ENCODE measurements at places on chromosomes 12 and 14. TPM values are rescaled to one million over a fixed set of nuclear protein-coding genes. Genes with fewer than 3 reads are reported as not detected.
A peak's percentile ranks its signal among the peaks of the same experiment; 100 is the strongest.

The CDKN3 gene
- 4.9 TPM for total RNA-seq

The KSR2 gene
- not detected for total RNA-seq

DNA sequence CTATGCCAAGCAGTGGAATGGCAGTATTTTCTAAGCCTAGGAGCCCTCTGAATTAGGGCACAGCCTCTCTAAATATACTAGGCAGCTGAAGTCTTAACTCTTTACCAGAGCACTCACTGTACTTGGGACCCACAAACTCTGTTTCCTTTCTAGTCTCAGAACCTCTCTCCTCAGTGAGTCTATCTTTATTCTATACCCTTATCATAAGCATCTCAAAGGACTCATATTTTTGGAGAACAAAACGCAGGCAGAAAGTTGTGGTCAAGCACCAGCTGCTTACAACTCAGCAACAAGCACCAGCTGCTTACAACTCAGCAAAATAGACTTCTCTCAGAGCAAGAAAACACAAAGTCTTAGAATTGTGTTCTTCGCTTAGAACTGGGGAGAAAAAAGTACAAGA lies 993 bp downstream of the CCDC196 start:
- no peaks in the 10 kb centered on the region for H3K36me3 ChIP-seq
- H3K27me3 ChIP-seq, result no peaks in the 10 kb centered on the region
- no peak overlapping the region for H3K27ac ChIP-seq
- DNase-seq, result no peak

GRCh38 chr14:104264495-104265265 lies 126.3 kb downstream of the KIF26A start:
- DNase-seq, result no peak
- H3K4me3 ChIP-seq, result no peak overlapping the region
- H3K36me3 ChIP-seq, result no peaks in the 10 kb centered on the region
- peaks cover 3% of the 10 kb centered on the region for H3K27me3 ChIP-seq

The CCDC88C gene
- total RNA-seq, result 25.0 TPM

GRCh38 chr14:49497725-49498348 lies 88.3 kb downstream of the RPS29 start:
- H3K27ac ChIP-seq, result no peak overlapping the region
- H3K4me1 ChIP-seq, result no peaks in the 10 kb centered on the region
- H3K27me3 ChIP-seq, result peaks cover 7% of the 10 kb centered on the region
- DNase-seq, result no peak

The CCDC184 gene
- total RNA-seq, result 0.19 TPM

DNA sequence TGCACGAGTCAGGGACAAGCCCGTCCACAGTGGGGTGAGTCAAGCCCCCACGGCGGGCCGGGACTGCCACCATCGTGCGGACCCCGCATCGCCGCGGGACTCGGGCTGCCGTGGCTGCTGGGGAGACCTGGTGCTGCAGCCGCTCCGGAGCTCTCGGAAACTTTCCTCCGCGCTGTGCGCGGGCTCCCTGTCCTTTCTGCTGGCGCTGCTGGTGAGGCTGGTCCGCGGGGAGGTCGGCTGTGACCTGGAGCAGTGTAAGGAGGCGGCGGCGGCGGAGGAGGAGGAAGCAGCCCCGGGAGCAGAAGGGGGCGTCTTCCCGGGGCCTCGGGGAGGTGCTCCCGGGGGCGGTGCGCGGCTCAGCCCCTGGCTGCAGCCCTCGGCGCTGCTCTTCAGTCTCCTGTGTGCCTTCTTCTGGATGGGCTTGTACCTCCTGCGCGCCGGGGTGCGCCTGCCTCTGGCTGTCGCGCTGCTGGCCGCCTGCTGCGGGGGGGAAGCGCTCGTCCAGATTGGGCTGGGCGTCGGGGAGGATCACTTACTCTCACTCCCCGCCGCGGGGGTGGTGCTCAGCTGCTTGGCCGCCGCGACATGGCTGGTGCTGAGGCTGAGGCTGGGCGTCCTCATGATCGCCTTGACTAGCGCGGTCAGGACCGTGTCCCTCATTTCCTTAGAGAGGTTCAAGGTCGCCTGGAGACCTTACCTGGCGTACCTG lies 1.1 kb downstream of the PDE3A start:
- DNase-seq, result peak; percentile 80
- peak overlapping the region; percentile 68 for H3K4me3 ChIP-seq
- no peaks in the 10 kb centered on the region for H3K36me3 ChIP-seq
- H3K27me3 ChIP-seq, result peaks cover 22% of the 10 kb centered on the region

GRCh38 chr14:56065621-56066290 lies 52.5 kb upstream of the PELI2 start:
- no peak overlapping the region for H3K4me3 ChIP-seq
- H3K36me3 ChIP-seq, result no peaks in the 10 kb centered on the region
- H3K27ac ChIP-seq, result no peak overlapping the region

- DNase-seq, result no peak
- peaks cover 17% of the 10 kb centered on the region for H3K4me1 ChIP-seq
- no peak overlapping the region for H3K4me3 ChIP-seq
- H3K36me3 ChIP-seq, result no peaks in the 10 kb centered on the region
- peak overlapping the region; percentile 23 for H3K27ac ChIP-seq
Measured at GRCh38 chr14:96256407-96256806, 397 bp downstream of the BDKRB1 start.

GRCh38 chr12:11861864-11862600 lies 208.7 kb upstream of the BCL2L14 start:
- no peak for DNase-seq
- H3K36me3 ChIP-seq, result peaks cover 11% of the 10 kb centered on the region
- H3K27me3 ChIP-seq, result no peaks in the 10 kb centered on the region
- peaks cover 35% of the 10 kb centered on the region for H3K4me1 ChIP-seq
- peak overlapping the region; percentile 77 for H3K27ac ChIP-seq

The TPPP2 gene
- total RNA-seq, result not detected

- DNase-seq, result peak; percentile 94
- peaks cover 69% of the 10 kb centered on the region for H3K4me1 ChIP-seq
- H3K27me3 ChIP-seq, result peaks cover 7% of the 10 kb centered on the region
- H3K27ac ChIP-seq, result peak overlapping the region; percentile 86
- H3K4me3 ChIP-seq, result peak overlapping the region; percentile 7
Measured at GRCh38 chr12:108305520-108305919, 33.6 kb downstream of the CMKLR1 start.

DNA sequence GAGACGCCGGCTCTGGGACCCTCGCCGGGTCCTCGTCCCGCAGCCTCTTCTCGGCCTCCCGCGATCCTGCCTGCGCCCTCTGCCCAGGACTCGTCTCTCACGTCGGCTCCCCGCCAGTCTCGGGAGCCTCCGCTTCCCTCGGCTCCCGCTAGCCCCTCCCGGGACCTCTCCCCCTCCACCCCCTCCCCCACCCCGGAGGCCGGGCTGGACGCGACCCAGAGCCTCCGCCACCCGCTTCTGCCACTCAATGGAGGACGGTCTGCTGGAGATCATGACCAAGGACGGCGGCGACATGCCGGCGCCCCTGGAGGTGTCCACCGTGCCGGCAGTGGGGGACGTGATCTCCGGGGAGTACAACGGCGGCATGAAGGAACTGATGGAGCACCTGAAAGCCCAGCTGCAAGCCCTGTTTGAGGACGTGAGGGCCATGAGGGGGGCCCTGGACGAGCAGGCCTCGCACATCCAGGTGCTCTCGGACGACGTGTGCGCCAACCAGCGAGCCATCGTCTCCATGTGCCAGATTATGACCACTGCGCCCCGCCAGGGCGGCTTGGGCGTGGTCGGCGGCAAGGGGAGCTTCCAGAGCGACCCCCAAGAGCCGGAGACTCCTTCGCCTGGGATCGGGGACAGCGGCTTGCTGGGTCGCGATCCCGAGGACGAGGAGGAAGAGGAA lies 568 bp downstream of the CCDC184 start:
- H3K4me3 ChIP-seq, result peak overlapping the region; percentile 70
- H3K36me3 ChIP-seq, result no peaks in the 10 kb centered on the region
- H3K27ac ChIP-seq, result no peak overlapping the region
- peaks cover 33% of the 10 kb centered on the region for H3K4me1 ChIP-seq
- peaks cover 53% of the 10 kb centered on the region for H3K27me3 ChIP-seq
- no peak for DNase-seq

DNA sequence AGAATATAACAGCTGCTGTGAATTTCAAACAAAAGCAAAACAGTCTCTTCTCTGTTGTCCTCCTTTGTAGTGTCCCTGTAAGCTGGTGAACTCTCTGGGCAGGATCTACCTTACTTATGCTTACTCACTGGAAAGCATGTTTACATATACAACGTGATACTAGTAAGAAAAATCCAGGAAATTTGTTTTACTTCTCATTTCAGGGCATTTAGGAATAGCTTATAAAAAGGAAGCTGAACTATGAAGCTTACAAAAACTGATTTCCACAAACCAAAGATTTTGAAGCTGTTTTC lies 311.0 kb downstream of the NOVA1 start:
- H3K4me1 ChIP-seq, result peaks cover 10% of the 10 kb centered on the region
- DNase-seq, result no peak
- no peak overlapping the region for H3K4me3 ChIP-seq
- no peaks in the 10 kb centered on the region for H3K27me3 ChIP-seq

GRCh38 chr14:51845811-51846210 lies 14.6 kb upstream of the GNG2 start:
- no peaks in the 10 kb centered on the region for H3K27me3 ChIP-seq
- no peak overlapping the region for H3K27ac ChIP-seq
- DNase-seq, result no peak
- no peak overlapping the region for H3K4me3 ChIP-seq

The FOXM1 gene
- 7.6 TPM for total RNA-seq

DNA sequence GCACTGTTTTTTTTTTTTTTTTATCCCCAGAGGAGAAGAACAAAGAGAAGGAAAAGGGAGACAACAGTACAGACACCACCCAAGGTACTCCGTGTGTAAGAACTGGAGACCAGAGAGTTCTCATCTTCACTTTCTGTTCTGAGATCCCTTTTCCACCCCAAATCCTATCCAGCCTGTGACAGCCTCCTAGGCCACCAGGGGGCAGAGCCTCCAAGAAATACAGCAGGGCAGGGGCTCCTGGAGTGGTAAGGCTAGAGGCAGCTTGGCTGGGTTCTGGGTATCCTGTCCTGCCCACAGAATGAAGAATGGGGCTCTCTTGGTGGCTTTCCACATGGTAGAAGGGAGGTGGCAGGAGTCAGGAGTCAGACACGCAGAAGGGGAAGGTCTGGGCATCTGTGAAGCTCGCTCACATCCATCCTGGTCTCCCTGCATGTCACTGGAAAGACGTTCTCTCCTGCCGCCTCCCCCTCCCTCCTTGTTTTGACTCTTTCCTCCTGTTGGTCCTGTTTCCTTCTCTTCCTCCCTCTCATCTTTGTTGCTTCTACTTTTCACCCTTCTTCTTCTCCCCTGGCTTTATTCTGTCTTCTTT lies 12.0 kb downstream of the CLSTN3 start:
- no peaks in the 10 kb centered on the region for H3K27me3 ChIP-seq
- no peak for DNase-seq
- peaks cover 14% of the 10 kb centered on the region for H3K36me3 ChIP-seq
- no peak overlapping the region for H3K4me3 ChIP-seq
- H3K27ac ChIP-seq, result no peak overlapping the region

The KRT79 gene
- 202 TPM for total RNA-seq

The EIF2S3B gene
- total RNA-seq, result 0.76 TPM

The PDE6H gene
- total RNA-seq, result not detected

The IL22 gene
- total RNA-seq, result not detected

The DCN gene
- total RNA-seq, result 549 TPM

The C12orf60 gene
- 0.83 TPM for total RNA-seq

The KLHL33 gene
- total RNA-seq, result not detected

The KRT72 gene
- total RNA-seq, result 2.0 TPM

DNA sequence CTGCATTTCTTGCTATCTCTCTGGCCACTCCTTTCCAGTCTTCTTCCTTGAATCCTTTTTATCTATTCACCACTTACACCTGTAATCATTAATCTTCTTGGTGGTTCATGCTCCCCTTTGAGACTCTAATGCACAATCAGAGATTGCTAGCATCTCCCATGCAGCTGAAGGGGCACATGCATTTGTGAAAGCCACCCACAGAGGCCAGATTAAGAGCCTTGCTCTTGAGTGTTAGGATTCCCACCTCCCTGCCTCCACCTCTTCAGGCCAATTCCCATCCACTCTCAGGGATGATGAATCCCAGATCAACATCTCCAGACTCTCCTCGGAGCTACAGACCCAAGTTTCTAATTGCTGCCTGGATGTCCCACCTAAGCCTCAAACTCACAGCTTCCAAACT lies 19.4 kb upstream of the KRT18 start:
- no peak overlapping the region for H3K27ac ChIP-seq
- peaks cover 7% of the 10 kb centered on the region for H3K27me3 ChIP-seq
- H3K4me3 ChIP-seq, result no peak overlapping the region

DNA sequence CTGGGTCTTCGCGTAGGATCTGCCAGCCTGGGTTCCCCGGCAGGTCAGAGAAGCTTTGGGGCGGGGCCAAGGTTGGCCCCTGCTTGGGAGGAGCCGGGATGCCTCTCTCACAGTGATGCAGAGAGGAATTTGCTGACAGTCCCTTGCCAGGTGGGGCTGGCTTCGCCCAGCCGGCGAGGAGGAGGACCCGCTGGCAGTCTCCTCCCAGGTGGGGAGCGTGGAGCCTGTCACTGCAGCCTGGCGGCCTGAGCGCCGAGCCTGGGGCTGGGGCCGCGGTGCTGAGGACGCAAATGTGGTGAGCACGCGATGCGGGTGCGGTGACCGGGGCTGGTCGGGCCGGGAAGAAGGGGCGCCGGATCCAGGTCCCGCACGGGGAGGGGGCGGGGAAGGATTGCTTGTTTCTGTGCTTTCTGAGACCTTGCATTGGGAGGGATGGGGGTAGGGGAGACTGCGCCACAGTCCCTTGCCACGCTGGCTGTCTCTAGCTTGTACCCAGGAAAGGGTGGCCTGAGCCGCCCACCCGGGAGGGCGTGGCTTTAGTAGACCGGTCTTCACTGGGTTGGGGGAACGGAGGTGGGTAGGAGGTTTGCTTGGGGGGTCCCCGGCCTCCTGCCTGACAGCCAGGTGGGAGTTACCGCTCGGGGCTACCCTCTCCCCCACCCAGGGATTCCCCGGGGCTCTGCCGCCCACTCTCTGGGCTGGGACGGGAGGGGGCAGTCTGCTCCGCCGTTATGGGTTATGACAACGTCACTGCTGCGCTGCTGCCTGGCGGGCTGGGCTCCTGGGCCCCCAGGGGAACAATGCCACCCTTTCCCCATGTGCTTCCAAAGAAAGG lies at the start of gene TMEM63C:
Gene TMEM63C (plus strand): TSS at position 196 of the 835 bp plus-strand sequence. CDS start 37,016 bp downstream, outside the sequence.
- peaks cover 32% of the 10 kb centered on the region for H3K4me1 ChIP-seq
- H3K27me3 ChIP-seq, result peaks cover 39% of the 10 kb centered on the region
- no peak within 1 kb of the TSS for H3K27ac ChIP-seq
- no peaks in the 10 kb centered on the region for H3K36me3 ChIP-seq
- peak within 1 kb of the TSS; percentile 49 for H3K4me3 ChIP-seq

The LMNTD1 gene
- total RNA-seq, result not detected

The PRPH gene
- total RNA-seq, result not detected

The IL26 gene
- total RNA-seq, result not detected

The SRRM4 gene
- total RNA-seq, result not detected

GRCh38 chr14:101088714-101089113 lies 185.2 kb upstream of the RTL1 start:
- DNase-seq, result no peak
- H3K4me3 ChIP-seq, result no peak overlapping the region
- H3K27ac ChIP-seq, result no peak overlapping the region

The LRRC43 gene
- total RNA-seq, result not detected

The PSMB5 gene
- total RNA-seq, result 167 TPM

GRCh38 chr12:50257236-50258166 lies 25.8 kb downstream of the LIMA1 start:
- H3K4me1 ChIP-seq, result peaks cover 54% of the 10 kb centered on the region
- H3K4me3 ChIP-seq, result no peak overlapping the region
- no peaks in the 10 kb centered on the region for H3K36me3 ChIP-seq
- H3K27me3 ChIP-seq, result no peaks in the 10 kb centered on the region
